ENCODE measurements at places on chromosomes 13 and 19. TPM values are rescaled to one million over a fixed set of nuclear protein-coding genes. Genes with fewer than 3 reads are reported as not detected.

COMP gene
- not detected for total RNA-seq

VSTM1 gene
- not detected for total RNA-seq

DNA sequence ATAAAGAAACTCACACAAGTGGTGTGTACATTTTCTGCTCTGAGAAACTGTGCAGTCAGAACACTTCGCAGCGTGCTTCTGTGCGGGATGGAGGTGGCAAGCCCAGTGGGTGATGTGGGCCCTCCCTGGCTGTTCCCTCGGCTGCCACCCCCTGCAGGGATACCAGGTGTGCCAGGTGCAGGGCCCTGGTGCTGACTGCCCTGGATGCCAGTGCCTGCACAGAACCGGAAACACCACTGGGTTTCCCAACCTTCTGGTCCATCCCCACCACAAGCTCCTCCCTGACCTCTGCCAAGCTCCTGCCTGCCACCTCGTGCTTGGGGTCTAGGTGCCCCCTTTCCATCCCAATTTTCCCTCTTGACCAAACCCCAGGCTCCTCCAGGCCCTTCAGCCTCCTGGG is 81.9 kb upstream of the MCF2L start:
- DNase-seq: no peak

RDH8 gene
- not detected for total RNA-seq

DNA sequence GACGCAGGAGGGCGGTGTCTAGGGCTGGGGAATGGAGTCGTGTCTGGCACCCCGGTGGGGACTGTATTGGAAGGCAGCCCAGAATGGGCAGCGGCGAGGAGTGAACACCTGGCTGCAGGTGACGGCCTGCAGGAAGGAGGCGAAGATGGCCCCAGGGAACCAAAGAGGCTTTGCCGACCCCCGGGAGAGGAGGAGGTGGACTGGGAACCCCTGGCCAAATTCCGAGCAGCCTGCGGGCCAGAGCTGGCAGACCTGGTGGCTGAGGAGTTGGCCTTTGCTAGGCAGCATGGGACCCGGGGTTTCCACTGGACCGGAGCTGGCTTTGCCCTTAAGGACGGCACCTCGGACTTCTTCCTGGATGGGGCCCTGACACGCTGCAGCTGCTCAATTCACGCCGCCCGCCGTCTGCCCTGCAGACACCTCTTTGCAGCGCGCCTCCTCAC is 25.9 kb downstream of the ZSWIM9 start:
- no peak for DNase-seq

DNA sequence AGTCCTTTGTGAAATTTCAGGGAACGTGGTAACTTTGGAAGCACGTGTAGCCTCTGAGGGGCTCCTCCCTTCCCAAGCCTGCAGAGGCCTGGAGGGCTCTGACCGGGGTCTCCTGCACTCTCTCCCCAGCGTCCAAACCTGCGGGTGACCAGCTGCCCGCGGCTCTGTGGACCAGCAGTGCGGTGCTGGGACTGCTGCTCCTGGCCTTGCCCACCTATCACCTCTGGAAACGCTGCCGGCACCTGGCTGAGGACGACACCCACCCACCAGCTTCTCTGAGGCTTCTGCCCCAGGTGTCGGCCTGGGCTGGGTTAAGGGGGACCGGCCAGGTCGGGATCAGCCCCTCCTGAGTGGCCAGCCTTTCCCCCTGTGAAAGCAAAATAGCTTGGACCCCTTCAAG is 2.7 kb upstream of the TPGS1 start:
- DNase-seq: no peak

DNA sequence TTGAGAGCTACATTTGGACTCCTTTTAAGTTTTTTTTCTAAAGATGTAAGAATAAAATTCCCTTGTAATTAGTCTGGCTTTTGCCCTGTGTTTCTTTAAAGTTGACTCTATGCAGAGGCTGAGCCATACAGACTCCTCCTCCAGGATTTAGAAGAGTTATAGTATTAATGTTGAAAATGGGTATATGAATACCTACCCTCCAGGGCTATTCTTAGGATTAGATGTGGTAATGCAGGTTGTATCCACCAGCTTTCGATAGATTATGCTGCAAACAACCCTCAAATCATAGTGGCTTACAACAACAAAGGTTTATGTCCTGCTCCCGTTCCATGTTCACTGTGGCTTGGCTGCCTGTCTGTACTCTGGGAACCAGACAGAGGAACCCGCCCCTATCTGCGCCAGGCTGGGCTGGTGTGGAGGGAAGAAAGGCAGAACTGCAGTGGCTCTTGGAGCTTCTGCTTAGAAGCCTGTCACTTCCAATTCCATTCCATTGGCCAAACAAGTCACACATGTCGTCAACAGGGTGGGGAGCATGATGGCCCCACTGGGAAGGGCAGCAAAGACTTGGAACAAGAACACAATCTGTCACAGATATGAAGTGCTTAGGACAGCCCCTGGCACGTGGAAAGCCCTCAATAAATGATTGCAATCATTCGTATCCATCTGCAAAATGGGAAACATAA is 290.8 kb downstream of the FOXO1 start:
- no peak for DNase-seq

- no peak for DNase-seq
These were observed 46.3 kb downstream of the NLRP4 start for GRCh38 chr19:55882626-55883025.

DNA sequence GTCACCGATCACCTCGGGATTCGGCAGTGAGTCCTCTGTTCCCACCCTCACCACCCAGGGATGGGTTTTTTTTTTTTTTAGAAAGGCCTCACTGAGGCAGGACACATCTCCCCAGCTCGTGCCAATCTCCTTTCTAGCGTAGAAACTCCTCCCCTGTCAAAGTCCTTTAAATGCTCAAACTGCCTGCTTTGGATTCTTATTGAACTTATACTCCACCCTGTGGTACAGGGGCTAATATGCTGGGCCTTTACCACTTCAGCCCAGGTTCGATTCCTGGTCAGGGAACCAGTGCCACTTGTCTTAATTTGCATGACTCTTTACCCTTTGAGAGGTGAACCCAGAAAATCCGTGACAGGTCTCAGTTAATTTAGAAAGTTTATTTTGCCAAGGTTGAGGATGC is 8.3 kb upstream of the ZNF14 start:
- no peak for DNase-seq

DNA sequence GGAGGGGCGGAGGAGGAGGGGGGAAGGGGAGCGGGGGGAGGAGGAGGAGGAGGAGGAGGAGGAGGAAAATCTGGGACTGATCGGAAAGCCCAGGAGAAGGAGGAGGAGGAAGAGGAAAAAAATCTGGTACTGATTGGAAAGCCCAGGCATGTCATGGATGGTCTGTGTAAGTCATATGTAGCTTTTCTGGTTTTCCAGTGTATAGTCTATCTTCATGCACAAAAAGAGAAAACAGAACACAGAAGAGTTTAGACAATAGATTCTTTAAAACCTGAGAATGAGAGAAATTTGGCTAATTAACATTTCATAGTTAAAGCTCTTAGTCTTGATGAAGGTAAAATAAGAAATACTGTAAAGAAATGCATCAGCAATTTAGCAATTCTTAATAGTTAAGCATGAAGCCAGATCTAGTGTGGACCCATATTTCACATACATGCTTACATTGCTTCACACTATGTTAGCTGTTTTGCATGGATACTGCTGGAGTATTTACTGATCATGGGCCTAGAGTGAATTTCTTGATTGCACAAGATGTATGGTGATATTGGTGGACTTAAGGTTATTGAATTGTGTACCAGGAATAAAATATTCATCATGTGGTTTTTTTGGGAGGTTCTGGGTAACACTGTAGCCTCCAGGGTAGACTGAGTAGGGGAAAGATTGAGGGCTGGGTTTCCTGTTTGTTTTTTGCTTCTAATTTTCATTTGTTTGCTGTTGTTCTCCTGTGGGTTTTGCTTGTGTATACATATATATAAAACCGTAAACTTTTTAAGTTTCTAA is 41.4 kb downstream of the SUCLA2 start:
- no peak for DNase-seq

GRCh38 chr13:91802957-91803356 is 404.5 kb downstream of the GPC5 start:
- no peak for DNase-seq

DNA sequence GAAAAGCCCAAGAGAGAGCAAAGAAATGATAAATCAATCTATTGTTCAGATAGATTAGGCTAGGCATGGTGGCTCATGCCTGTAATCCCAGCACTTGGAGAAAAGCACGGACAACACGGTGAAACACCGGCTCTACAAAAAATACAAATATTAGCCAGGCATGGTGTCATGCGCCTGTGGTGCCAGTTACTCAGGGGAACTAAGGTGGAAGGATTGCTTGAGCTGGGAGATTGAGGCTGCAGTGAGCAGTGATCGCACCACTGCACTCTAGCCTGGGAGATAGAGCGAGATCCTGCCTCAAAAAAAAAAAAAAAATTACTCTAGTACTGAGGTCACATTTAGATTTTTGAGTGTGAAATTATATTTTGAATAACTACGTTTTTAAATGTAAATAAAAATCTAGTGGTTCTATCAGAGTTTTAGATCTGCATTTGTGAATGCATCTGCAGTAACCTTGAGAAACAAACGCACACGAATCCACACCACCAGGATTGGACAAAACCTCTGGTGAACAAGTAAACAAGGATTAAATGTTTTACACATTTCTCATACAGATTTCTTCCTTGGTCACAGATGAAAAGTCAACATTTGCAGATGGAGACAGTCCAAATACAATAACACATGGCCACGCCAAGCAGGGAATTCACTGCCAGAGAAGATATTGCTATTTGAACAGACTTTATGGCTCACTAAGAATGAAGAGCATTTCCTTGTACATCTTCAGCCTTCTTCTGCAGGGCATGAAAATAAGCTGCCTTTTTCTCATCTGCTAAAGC is 917.6 kb downstream of the PCDH9 start:
- DNase-seq: no peak

PEG3 gene
- 0.05 TPM for total RNA-seq

Data from activated CD8-positive, alpha-beta T cell treated with anti-CD3 and anti-CD28 coated beads, Interleukin-2, amount 10 ng/mL, durations not matched to agents 7 days and 5 days (primary cell).